Prostate gland (tissue), 2 donors: ENCODE measurements at places on chromosomes 5 and 9.

DNA sequence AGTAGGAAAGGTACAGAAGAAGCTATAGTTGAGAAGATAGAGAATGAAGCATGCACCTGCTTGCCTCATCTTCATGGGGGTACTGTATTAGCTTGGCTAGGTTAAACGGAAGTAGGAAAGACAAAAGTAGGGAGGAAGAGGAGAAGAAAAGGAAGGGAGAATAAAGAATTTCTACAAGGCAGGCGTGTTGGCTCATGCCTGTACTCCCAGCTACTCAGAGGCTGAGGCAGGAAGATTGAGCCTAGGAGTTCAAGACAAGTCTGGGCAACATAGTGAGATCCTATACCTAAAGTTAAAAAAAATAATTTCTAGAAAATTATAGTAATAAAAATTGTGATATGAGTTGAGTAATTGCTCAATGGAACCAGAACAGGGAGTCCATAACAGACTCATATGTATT is 61.9 kb downstream of the APTX start:
- no peak for DNase-seq

- DNase-seq: no peak
These were observed 3.2 kb upstream of the ALDH1B1 start for GRCh38 chr9:38389313-38389712.

GRCh38 chr5:73296772-73297171 is 123.8 kb downstream of the TMEM174 start:
- DNase-seq: no peak

DNA sequence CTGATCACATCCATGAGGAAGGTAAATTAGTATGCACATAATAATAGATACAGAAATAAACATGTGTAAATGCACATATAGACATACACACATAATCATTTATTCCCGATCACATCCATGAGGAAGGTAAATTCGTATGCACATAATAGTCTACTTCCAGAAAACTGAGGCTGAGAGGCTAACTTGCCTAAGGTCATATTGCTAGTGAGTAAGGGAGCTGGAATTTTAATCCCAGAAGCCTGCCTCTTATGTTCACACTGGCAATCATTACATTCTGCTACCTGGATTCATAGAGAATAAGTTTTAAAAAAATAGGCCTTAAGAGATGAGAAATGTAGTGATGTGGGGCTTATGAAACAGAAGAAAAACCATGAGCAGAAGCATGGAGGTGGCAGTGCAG is 716.3 kb downstream of the BRINP1 start:
- no peak for DNase-seq

DNA sequence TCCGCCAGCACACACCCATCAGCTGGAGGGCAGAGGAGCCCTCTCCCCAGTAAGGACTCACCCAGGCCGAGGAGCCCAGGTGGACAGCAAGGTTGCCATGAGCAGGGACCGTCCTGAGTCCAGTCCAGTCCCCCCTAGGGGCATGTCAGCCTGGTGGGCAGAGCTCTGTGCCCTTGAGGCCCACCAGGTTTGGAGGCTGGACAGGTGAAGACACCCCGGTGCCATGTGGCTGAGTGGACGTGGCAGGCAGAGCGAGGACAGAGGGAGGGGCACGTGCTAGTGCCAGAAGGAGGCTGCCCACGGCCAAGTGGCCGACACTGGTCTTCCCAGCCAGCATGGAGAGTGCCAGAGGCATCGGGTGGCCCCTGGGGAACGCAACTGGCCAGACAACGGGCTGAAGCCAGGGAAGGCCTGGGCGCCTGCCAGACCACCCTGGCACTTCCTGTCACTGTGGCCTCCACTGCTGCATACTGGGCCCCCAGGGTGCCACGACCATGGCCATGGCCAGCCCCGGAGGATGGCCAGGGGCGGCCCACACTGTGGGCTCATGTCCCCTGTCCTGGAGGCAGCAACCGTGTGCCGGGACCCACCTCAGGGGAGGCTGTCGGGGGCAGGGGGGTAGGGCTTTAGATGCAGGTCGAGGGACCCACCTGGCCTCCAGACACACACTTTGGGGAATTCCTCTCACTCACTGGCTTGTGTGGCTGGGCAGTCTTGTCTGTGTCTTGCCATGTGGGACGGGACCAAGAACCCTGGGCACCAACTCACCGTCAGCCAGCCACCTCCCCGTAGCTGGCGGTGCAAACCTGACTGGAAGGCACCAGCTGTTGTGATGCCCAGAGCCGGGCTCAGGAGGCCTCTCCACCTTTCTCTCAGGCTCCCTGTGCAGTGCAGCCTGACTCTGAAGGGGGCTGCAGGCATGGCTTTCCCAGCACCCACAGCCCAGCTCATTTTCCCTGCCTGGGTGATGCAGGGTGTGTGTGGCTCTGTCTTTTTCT is 42.3 kb upstream of the LPCAT1 start:
- no peak for DNase-seq

- no peak for DNase-seq
These were observed 123.4 kb upstream of the MAN2A1 start for GRCh38 chr5:109566361-109566760.

GRCh38 chr5:96483878-96484277 is 50.8 kb upstream of the PCSK1 start:
- DNase-seq: no peak

- no peak for DNase-seq
These were observed 1.2 kb upstream of the AGPAT2 start for GRCh38 chr9:136688274-136689107.
